ENCODE measurements at places on chromosomes 11 and 22. TPM values are rescaled to one million over a fixed set of nuclear protein-coding genes. Genes with fewer than 3 reads are reported as not detected.

The C11orf91 gene
- total RNA-seq: not detected

The SESN3 gene
- total RNA-seq: 9.9 TPM

The NLRX1 gene
- 24.3 TPM for total RNA-seq

The RASSF10 gene
- total RNA-seq: 1.2 TPM

GRCh38 chr11:85682330-85683305 lies 3.4 kb downstream of the CCDC89 start:
- no peak for DNase-seq
- H3K36me3 ChIP-seq: no peaks in the 10 kb centered on the region
- H3K27me3 ChIP-seq: no peaks in the 10 kb centered on the region
- peak overlapping the region; percentile 61 for H3K4me3 ChIP-seq
- H3K27ac ChIP-seq: peak overlapping the region; percentile 63

The HSPB2 gene
- 5.5 TPM for total RNA-seq

- no peaks in the 10 kb centered on the region for H3K4me1 ChIP-seq
- no peaks in the 10 kb centered on the region for H3K36me3 ChIP-seq
- no peaks in the 10 kb centered on the region for H3K27me3 ChIP-seq
- no peak for DNase-seq
Observed at GRCh38 chr11:18775492-18776292, 15.9 kb downstream of the PTPN5 start.

The BEST1 gene
- total RNA-seq: 4.7 TPM

DNA sequence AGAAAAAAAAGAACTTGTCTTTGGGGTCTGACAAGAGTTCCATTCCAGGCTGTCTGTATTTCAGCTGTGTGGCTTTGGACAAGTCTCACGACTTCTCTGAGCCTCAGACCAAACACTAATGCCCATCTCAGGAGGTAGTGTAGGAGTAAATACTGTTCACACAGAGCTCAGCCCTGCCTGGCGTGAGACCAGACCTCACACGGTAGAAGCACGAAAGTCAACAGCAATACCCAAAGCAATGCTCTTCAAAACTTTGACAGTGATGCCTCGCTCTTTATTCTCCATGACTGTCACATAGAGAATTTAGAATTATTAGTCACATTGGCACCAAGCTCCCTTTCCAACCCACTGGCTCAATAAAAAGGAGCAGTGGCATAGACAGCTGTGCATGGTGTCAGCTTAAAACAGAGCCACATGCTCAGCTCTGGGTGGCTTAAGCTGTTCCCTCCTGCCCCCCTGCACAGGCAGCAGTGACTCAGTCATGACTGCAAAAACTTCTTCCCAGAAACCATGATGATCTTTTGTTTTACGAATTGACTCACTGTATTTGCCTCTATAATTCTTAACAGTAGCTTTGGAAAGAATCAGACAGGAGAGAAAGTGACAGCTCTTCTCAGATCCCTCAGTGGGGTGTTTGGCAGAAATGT lies 74.0 kb upstream of the PHF21B start:
- no peak overlapping the region for H3K4me3 ChIP-seq
- H3K36me3 ChIP-seq: no peaks in the 10 kb centered on the region
- H3K4me1 ChIP-seq: no peaks in the 10 kb centered on the region
- no peaks in the 10 kb centered on the region for H3K27me3 ChIP-seq
- DNase-seq: no peak

Data from right atrium auricular region (tissue), 2 donors.